ENCODE measurements at places on chromosomes 5 and 9.

DNA sequence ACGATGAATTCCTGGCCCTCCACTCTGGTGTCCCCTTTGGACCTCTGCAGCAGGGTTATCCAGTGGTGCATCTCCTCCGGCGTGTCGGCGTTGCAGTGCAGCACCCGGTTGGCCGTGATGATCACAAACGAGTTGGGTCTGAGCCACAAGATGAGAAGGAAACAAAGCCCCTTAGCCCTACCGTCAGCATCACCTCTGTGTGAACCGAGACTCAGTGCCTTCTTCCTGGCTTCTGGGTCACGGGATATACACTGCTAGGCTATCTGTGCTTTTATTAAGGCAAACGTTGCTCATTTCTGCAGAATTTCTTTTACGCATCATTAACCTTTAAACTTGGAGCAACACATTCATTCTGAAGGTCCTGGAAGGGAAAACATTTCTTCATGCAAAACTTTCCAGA lies 65.1 kb upstream of the RETREG1 start:
- DNase-seq = no peak

DNA sequence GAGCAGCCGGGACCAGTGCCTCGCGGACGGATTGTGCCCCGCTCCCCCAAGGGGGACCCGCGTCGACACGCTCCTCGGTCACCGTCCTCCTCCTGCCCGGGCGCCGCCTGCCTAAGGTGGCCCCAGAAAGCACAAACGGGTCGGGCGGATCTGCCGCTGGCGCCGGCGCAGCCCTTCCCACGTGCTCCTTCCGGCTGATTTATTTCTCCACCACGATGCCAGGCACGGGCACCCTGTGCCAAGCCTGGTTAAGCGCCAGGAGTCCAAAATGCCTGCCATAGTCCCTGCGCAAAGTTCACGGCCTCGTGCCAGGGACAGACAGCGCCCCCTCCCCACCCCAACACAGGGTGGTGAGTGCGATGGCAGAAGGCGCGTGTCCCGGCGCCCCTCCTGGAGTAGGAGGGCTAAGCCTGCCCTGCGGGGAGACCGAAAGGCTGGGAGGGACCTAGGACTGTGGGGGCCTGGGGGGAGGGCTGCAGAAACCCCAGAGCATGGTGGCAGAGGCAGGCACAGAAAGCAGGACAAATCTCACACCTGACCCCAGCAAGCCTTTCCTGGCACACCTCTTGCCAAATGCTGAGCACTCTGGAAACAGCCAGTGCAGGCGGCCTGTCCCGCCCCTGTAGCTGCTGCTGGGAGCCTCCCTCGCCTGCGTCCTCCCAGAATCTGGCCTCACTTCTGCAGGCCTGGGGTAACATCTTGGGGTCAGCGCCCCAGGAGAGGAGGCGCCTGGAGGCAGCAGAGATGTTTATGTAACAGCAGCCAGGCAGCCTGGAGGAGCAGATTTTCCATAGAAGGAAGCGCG lies 1.1 kb upstream of the NOTCH1 start:
- DNase-seq = no peak

- DNase-seq = no peak
Measured at GRCh38 chr9:133051281-133051900, 10.4 kb upstream of the CEL start.

DNA sequence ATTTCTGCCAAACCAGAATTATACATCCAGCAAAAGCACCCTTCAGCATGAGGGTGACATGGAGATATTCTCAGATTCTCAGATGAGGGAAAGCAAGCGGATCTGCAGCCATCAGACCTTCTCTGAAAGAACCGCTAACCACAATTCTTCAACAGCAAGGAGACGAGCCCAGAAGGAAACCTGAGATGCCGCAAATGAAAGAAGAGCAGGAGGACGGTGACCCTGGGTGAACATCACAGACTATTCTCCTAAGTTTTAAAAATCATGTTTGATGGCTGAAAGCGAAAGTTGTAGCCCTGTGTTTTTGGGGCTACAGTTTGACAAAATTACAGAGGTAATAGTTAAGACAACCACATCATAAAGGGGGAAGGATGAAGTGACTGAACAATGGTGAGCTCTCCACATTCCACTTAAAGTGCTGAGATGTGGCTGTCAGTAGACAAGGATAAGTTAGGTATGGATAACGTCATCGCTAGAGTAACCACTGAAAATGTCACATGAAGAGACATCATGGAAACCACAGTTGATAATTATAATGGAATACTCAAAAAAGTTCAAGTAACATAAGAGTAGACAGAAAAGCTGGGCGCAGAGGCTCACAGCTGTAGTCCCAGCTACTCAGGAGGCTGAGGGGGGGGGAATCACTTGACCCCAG lies 31.5 kb upstream of the NSMF start:
- no peak for DNase-seq

DNA sequence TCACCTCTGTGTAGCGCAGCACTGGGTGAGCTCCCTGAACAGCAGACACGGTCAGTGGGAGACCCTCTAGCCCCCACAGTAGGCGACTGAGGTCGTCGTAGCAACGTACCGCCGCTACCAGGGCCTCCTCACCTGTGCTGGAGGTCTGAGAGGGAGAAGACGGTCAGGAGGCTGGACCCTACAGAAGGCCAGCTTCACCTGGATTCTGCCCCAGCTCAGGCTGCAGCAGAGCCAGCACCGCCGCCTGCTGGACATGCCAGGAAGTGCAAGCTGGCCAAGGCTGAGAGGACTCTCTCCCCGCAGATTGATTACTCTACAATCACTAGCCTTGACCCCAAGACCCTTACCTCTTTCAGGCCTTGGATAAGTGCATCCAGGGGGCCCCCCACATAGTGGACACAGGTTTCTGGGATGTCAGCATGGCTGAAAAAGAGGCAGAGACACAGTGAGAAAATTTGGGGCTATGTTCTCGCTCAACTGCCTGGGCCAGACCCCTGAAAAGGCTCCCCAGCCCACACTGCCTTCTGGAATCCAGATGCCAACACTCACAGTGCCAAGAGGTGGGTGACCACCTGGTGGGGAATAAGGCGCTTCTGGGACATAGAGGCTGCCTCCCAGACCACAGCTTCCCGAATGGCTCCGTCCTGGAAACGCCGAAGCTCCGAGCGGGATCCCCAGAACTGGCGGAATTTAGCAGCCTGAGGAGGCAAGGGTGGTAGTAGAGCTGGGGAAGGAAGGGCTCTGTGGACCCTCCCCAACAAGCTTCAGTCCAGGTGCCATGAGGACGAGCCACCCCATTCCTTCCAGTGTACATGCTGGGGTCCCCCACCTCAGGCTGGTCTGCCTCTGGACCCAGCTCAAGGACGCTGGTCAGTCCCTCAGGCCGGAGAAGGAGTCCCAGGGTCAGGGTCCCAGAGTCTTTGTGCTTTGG lies 6.9 kb downstream of the NOL6 start:
- DNase-seq = no peak
